ENCODE measurements at places on chromosomes 3 and 15. TPM values are rescaled to one million over a fixed set of nuclear protein-coding genes. Genes with fewer than 3 reads are reported as not detected.

Gene IL5RA
- total RNA-seq: 0.79 TPM

Gene ARL13B
- 10.2 TPM for total RNA-seq

Gene WDR49
- 0.49 TPM for total RNA-seq

Gene TAGLN3
- 1.9 TPM for total RNA-seq

Gene GOLGA8T
- 0.79 TPM for total RNA-seq

Gene ARPP21
- total RNA-seq: 8.1 TPM

Gene HTD2
- total RNA-seq: 10.6 TPM

Gene C3orf22
- not detected for total RNA-seq

Gene TRA2B
- 170 TPM for total RNA-seq

Gene THSD4
- total RNA-seq: 24.3 TPM

Gene FBXL22
- total RNA-seq: 1.9 TPM

Gene C3orf85
- total RNA-seq: not detected
